ENCODE measurements at places on chromosomes 7 and 10.

GRCh38 chr7:41847606-41848005 is 144.7 kb upstream of the INHBA start:
- no peak for DNase-seq

DNA sequence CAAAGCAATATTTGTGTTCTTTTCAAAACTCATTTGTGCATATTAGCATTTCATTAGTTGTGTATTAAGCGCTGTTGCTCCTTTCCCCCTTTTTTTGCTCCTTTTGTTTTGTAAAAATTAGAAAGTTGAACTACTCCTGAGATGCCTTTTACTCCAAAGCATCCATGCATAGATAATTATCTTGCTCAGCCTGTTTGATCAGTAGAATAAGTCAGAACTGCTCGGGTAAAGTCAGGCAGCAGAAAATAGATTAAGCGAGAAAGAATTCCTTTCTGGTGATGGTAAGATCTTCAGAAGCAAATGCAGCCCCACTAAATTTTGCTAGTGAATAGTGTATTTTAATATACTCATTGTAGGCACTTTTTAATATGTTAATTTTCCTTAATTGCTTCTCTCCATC is 227.1 kb downstream of the TEX36 start:
- DNase-seq = no peak

DNA sequence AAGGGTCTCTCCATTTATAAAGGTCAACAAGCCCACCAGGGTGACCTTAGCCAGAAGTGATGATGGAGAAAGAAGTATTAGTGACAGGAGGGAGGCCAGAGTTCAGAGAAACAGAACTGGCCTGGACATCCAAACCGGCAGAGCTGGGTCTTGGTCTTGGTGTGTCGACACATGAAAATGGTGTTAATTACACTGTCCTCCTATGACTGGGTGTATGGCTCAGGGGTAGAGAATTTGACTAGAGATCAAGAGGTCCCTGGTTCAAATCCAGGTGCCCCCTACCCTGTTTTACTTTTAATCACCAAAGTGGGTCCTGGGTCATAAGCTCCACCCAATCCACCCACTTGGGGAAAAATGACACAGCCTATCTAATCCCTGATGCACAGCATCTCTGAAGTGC is 110.6 kb upstream of the ZNF746 start:
- DNase-seq = no peak

DNA sequence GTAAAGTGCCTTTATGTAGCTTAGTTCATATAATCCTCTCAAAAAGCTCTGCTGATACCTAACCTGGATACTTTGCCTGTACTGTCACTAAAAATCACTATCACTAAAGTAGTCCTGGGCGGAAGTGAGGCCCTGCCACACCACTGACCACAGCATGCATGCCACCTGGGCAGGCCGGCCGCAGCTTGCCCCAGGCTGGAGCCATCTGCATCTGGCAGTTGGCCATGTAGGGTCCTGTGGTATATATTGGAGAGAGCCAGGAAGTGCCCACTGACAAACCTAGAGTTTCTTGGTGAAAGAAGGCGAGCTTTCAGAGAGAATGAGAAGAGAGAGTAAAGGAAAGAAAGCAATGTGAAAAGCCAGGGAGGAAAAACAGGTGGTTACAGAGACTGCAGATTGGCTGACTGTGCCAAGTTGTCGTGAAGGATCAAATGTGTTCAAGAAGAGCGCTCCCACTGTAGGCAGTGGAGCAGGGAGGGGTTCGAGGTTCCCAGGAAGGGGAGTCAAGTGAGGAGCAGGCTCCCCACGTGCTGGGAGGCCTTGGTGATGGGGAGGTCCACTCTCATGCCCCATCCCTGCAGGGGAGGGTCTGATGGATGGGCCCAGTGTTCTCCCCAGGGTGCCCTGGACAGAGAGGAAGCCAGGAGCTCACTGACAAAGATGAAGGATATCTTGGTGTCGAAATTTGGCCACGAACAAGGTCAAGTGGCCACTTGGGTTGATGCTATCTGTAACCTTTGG is 13.6 kb downstream of the LOXL4 start:
- DNase-seq = no peak

- no peak for DNase-seq
Observed at GRCh38 chr10:108612485-108612884, 1310.8 kb downstream of the XPNPEP1 start.

GRCh38 chr7:119783799-119784198 is 489.2 kb upstream of the KCND2 start:
- DNase-seq = no peak

GRCh38 chr7:37831244-37831643 is 17.2 kb upstream of the NME8 start:
- DNase-seq = no peak

DNA sequence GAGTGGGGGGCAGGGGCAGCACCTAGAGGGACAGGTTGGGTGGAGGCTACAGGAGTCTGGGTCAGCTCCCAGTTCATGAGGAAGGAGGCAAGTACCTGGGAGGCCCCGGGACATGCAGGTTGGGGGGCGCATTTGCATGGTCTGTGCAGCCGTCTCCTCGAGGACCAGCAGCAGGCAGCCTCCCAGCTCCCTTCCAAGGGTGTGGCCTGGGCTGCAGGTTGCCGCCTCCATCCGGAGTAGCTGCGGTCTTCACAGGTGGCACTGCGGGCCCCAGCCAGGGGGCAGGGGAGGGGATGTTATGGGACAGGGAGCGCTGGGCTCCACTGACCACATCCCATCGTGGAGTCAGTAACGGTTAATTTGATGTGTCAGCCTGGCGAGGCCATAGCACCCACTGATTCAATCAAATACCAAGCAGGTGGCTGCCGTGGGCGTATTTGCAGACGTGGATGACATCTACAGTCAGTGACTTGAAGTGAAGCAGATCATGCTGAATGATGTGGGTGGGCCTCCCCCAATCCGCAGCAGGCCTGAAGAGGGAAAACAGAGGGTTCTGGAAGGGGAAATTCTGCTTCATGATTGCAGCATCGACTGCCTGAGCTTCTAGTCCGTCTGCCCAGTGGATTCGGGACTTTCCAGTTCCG is 81.6 kb downstream of the PRKAG2 start:
- DNase-seq = peak; percentile 22

DNA sequence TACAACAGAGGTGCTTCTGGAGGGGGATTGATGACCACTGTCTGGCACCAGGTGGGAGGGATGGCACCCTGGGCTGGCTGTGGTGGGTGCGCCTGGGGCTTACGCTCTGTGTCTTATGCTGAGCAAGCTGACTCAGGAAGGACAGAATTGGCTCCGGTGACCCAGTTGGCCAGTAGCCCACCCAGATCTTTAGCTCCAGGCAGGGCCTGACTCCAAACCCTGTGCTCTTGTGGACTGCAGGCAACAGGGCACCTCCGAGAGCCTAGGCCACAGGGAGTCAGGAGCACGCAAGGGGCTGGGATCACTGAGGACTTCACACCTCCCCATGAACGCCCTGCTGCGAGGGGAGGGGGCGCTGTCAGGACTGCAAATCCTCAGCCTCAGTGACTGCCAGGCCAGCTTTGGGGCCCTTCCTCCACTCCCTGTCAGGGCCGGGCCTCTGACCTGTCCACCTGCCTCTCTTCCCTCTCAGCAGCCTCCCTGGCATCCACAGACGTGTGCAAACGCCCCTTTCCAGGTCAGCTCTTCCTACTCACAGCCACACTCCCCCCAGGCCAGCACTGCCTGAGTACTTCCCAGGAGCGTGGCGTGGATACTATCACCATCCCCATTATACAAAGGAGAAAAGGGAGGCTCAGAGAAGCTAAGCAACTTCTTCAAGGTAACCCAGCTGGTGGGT is 118.7 kb downstream of the SLIT1 start:
- no peak for DNase-seq

DNA sequence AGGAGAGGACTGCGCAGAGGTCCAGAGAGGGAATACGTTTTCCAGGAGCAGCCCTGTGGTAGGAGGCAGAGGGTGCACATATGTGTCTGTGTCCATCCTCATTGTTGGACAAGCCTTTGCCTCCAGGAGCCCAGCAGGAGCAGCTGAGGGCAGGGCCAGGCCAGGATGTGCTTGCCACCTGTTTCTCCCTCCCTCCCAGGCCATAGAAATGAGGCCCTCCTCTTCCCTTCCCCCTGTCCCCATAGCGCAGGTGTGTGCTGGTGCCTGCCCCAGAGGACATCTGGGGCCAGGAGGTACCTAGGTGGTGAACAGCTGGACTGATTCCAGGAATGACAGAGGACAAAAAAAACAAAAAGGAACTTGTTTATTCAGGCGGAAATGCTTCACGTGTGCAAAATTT is 10.5 kb upstream of the CXCL12 start:
- DNase-seq = no peak

- DNase-seq = no peak
Observed at GRCh38 chr10:308572-309085, 173.4 kb downstream of the ZMYND11 start.

DNA sequence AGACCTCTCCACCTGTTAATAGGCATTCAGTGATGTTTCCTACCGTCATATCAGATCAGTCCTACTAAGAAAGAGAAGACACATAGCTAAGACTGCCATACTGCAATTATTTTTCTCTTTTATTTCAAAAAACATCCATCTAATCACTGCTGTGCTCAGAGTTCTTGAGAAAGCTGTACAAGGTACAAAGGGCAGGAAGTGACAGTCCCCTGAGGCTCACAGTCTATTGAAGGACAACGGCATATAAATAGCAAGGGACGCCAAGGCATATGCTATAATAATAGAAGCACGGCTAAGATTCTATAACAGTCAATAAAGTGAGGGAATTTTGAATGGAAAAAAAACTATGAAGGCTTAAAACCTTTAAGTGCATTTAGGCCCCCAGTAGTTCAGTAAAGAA is 415.3 kb upstream of the NRP1 start:
- DNase-seq = no peak

DNA sequence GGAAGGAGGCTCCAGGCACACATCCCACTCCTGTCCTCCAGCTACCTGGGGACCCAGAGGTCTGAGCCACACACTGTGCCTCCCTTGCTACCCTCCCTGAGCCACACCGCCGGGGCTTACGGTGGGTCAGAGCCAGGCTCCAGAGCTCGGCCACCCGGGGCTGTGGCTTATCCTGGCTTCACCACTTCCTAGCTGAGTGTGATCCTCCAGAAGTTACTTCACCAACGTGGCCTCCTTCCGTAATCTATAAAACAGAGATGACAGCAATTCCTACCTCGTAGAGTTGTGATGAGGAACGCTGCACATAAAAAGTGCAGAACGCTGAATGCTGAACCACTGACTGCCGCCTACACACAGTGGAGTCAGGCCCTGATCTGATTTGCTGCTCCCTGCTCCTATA is 285.0 kb downstream of the PRPF18 start:
- no peak for DNase-seq

GRCh38 chr7:124758327-124758726 is 7.3 kb downstream of the GPR37 start:
- DNase-seq = no peak

- DNase-seq = no peak
Observed at GRCh38 chr7:36790311-36790787, 66.1 kb upstream of the AOAH start.

Data from memory B cell (primary cell).